NK-92 treated with Interleukin-12 subunit alpha and Interleukin-12 subunit beta, amount 100 ng/mL, for 24 hours (cell line): ENCODE measurements at places on chromosomes 3 and 15.

GRCh38 chr3:50174947-50175524 is 16.4 kb upstream of the GNAT1 start:
- no peak for DNase-seq

DNA sequence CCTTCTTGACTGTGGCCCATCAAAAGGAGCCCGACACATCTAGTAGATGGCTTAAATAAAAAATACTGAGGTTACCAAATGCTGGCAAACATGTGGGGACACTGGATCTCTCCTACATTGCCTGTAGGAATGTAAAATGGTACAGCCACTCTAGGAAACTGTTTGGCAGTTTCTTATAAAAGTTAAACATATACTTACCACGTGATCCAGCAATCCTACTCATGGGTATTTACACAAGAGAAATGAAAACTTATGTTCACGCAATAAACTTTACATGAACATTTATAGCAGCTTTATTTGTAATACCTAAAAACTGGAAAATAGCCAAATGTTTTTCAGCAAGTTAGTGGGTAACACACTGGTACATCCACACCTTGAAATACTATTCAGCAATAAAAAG is 9.1 kb downstream of the ZBTB38 start:
- DNase-seq = no peak

DNA sequence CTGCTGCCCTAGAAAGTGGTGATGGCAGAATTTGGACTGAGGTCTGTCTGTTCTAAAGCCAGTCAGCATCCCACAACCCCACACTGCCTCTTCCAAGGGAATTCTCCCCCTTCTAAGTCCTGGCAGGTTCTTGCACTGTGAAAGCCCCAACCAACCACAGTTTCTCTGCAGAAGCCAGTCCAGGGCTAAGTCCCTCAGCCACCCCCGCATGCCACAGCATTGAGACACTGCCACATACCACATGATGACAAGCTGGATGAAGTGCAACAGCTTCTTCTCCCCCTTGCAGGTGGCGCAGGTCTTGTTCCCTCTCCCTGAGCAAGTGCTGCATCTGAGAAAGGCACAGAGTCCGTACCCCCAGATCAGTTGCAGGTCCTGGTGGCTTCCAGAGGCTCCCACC is 18.6 kb downstream of the SSUH2 start:
- DNase-seq = no peak

DNA sequence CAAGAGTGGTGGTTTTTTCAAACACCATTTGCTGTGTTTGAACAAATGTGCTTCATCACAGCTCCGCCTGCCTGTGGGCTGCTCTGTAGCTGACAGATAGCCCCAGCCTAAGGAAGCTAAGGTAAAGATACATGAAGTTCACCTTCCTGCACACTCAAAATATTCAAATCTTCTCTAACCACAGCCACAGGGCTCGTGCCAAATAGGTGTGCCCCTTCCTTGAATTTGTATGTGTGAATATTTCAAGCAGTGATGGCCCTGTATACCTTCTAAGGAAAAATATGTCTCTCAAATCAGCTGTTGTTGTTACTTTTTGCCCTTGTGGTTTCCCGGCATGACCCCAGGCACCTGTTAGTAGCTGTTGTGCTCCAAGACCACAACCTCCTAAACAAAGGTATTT is 92.8 kb downstream of the CCNL1 start:
- no peak for DNase-seq

- peak; percentile 66 for DNase-seq
Observed at GRCh38 chr3:72482589-72483321, 365.5 kb downstream of the SHQ1 start.

GRCh38 chr3:64186667-64187064 is 38.6 kb downstream of the PRICKLE2 start:
- DNase-seq = no peak

DNA sequence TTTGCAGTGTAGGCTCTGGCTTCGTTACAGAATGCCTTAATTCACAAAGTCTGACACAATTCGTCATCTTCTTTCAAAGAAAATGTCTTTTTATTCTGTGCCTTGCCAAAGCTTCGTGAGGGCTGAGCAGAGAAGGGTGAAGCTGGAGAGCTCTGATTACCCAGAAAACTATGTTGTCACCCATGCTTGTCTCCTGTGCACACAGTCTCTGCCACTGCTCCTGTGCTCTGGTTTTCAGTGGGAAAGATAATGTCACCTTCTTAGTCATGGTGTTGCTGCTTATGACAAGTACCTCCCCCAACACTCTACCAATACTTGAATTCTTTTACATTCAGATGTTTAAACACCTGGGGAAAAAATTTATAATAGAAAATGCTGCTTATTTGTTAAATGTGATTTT is 509.2 kb upstream of the GRM7 start:
- no peak for DNase-seq

- DNase-seq = no peak
Observed at GRCh38 chr3:58473275-58473674, 18.6 kb upstream of the KCTD6 start.
